ENCODE measurements at places on chromosomes 3 and 15. TPM values are rescaled to one million over a fixed set of nuclear protein-coding genes. Genes with fewer than 3 reads are reported as not detected.
A peak's percentile ranks its signal among the peaks of the same experiment; 100 is the strongest.

GRCh38 chr3:84904816-84905555 is 53.8 kb upstream of the CADM2 start:
- DNase-seq = peak; percentile 56

DNA sequence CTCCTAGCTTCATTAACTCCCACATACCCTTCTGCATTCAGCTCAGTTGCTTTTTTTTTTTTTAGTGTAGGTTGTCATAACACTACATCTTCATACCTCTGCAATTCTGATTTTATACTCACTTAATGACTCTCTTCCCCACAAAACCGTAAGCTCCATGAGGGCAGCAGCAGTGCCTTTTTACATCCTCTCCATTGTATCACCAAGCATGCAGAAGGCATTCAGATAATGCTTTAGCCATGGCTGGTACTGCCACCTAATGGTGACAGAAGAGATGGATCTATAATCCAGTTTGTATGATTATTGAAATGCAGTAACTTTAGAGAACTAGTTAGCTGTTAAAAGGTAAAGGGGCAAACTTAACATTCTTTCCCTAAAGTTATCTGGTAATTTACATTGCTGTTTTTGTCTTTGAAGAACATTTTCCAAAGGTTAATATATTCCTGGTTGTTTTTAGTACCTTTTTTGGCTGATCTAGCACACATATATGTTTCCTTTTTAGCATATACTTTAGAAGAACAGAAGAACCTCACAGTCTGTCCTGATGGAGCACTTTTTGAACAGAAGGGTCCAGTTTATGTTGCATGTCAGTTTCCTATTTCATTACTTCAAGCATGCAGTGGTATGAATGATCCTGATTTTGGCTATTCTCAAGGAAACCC is 36.8 kb downstream of the ATP1B3 start:
- DNase-seq = no peak

GRCh38 chr3:13546667-13547171 is 2.2 kb upstream of the FBLN2 start:
- DNase-seq = no peak

GRCh38 chr3:38005076-38006020 is 14.8 kb downstream of the VILL start:
- DNase-seq = no peak

DNA sequence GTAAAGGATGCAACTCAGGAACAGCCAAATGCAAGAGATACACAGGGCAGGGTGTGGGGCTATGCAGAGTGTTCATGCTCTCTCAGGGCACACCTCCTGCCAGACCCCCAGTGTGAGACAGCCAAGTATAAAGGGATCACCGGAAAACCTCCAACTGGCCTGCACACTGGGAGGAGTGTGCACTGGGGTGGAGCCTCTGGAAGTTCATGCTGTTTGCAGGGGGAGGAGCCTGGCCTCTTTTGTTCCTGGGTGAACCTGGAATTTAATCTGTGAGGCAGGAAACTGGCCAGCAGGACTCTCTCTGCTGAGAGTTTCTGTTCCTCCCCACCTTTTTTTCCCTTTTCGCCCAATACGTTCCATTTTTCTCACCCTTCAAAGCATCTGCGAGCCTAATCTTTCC is 204.1 kb downstream of the WNT5A start:
- peak; percentile 53 for DNase-seq

DNA sequence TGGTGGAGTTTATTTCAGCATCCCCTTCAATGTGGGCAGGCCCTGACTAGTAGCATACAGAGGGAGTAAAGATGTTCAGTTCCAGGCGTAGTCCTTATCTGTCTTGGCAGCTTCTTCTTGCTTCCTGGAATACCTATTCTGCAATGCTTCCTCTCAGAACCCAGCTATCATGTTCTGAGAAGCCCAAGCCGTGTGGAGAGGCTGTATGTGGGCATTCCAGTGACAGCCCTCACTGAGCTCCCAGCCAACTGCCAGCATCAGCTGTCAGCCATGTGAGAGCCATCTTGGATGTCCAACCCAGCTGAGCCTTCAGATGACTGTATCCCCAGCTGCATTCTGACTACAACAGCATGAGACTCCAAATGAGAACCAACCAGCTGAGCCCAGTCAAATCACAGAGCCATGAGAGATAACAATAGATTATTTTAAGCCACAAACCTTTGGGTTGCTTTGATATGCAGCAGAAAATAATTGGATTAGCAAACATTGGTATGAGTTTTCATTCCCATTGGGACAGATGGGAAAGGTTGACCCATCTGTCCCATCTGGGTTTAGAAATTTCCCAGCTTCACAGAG is 8.4 kb upstream of the CMTM7 start:
- no peak for DNase-seq

DNA sequence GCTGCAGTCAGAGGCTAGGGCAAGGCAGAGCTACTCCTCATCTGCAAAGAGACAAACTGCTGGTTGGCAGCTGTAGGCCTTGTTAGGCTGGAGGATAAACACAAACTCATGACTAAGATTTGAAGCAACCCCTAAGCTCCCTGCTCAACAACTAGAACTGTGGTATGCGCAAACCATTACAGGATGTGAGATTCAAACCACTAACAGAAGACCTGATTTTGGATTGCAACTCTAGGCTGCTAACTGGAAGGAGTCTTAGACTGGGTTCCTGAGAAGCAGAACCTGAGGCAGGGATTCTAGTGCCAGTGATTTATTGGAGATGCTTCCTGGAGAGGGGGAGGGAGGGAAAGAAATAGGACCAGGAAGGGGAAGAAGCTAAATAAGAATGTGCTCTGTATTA is 22.5 kb downstream of the CCR4 start:
- no peak for DNase-seq

GRCh38 chr3:173037840-173038483 is 103.1 kb downstream of the SPATA16 start:
- DNase-seq = no peak

DNA sequence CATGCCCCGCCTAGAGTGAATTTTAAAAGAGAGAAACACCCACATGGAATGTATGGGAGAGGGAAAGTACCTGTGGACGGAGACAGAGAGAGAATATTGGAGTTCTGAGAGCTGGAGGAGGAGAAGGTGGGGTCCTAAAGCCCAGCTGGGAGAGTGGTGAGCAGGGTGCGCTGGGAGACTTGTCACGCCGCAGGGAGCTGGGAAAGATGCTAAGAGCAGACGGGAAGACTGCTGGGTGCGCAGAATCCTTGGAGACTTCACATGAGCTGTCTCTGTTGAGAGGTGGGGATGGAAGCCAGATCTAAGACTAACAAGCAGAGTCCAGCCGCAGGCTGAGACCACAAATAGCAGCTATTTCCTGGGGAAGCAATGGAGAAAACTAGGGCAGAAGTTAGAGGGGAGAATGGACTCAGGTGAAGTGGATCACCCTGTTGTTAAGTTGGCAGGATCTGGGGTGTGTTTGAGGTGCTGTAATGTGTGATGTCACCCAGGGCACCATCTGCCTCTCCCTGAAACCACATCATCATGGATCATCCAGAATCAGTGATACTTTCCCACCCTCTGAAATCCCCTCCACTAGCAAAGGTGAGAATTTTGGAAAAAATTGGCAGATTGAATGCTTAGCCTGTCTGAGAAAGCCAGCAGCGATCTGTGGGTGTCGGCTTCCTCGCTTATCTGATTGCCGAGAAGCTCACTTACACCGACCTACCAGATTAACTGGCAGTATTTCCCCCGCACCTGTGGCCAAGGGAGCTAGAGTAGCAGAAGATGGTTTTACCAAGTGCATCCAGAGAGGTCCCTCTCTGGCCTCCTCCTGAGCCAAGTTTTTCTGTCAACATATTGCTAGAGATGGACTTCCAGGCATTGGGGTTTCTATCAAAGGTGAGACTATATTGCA is 174.8 kb upstream of the BHLHE40 start:
- DNase-seq = no peak

GRCh38 chr15:90895571-90896117 is 7.5 kb upstream of the MAN2A2 start:
- DNase-seq = no peak

DNA sequence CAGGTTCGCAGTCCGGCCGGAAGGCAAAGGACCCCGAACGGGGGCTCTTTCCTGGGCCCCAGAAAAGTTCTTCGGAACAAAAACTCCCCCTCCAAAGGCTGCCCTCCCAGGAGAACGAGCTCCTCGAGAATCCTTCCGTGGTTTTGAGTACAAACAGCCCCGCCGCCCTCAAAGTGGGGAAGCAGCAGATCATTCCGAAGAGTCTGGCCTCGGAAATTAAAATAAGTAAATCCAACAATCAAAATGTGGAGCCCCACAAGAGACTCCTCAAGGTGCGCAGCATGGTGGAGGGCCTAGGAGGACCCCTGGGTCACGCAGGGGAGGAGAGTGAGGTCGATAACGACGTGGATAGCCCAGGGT is 1.3 kb downstream of the ARHGEF26 start:
- no peak for DNase-seq

GRCh38 chr3:39936848-39937247 is 127.4 kb downstream of the MYRIP start:
- DNase-seq = no peak

DNA sequence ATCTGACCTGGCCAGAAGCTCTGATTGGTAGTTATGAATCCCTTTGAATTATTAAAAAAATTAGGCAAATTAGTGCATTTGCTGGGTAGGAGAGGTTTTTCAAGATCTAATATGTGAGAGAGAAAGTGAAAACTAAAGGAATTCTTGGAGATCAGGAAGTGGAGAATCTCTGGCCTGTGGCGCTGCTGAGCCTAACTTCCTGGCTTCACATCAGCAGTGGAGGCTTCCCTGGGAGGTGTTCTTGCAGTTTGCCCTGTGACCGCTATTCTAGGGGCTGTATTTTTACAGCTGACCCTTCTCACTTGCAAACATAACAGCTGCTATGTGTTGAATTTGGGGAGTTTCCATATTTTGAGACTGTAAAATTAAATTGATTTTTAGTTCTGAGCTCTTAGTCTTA is 166.4 kb downstream of the ATG7 start:
- DNase-seq = no peak

GRCh38 chr3:40387001-40387894 is at the start of gene ENTPD3:
ENTPD3 (plus strand) TSS chr3:40387184; CDS start chr3:40388058, 874 bp downstream.
- peak; percentile 69 for DNase-seq

- DNase-seq = peak; percentile 4
Measured at GRCh38 chr3:194285024-194285849, 65.9 kb downstream of the CPN2 start.

GRCh38 chr3:174822320-174822719 is 36.8 kb upstream of the NAALADL2 start:
- no peak for DNase-seq

- no peak for DNase-seq
Measured at GRCh38 chr3:116087426-116087825, 357.9 kb downstream of the LSAMP start.

DNA sequence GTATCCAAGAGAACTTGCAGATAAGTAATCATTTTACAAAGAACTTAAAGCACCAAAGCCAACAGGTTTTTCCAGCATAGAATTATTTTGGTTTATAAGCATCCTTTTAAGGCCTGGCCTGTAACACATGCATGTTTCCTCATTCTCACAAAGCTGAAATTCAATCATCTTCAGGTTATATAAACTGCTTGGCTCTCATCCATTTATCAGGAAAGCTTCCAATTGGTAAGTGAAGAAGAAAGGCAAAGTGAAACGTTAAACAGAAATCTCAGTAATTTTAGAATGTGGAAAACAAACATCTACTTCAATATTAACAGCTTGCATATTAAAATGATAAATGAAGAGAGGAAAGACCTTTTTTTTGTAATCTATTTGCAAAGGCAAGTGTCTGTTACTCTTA is 1.6 kb downstream of the SERP1 start:
- no peak for DNase-seq

GRCh38 chr3:184466413-184466960 is 86.6 kb downstream of the CHRD start:
- no peak for DNase-seq

GRCh38 chr3:46662771-46663551 is 30.5 kb downstream of the ALS2CL start:
- DNase-seq = no peak

GRCh38 chr3:37181756-37182155 is 7.4 kb upstream of the LRRFIP2 start:
- no peak for DNase-seq

GRCh38 chr3:127157171-127157828 is 35.6 kb upstream of the PRR23E start:
- DNase-seq = no peak

DNA sequence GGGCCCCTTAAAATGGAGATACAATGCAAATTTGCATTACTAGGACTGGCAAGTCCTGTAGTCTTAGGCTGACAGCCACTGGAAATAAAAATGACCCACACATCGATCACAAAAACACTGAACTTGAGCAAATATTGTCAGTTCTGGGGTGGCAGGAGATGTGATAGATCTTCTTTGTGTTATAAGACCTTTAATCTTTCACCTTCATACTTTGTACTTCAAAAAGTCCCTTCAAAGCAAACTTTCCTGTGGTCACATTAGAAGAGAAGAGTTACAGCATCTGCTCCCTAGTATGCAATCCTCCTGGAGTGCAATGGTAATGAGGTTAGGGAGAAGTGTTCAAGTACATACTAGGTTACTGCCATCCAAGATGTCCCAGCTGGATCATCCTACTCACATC is 149.4 kb upstream of the KCNMB2 start:
- no peak for DNase-seq

GRCh38 chr15:79073336-79073735 is 17.2 kb downstream of the RASGRF1 start:
- DNase-seq = no peak

- DNase-seq = no peak
Measured at GRCh38 chr3:4030624-4031023, 231.4 kb downstream of the LRRN1 start.

GRCh38 chr3:64047787-64048186 is 24.5 kb upstream of the PSMD6 start:
- DNase-seq = no peak

- DNase-seq = no peak
Measured at GRCh38 chr3:135499426-135499825, 466.1 kb upstream of the PPP2R3A start.

DNA sequence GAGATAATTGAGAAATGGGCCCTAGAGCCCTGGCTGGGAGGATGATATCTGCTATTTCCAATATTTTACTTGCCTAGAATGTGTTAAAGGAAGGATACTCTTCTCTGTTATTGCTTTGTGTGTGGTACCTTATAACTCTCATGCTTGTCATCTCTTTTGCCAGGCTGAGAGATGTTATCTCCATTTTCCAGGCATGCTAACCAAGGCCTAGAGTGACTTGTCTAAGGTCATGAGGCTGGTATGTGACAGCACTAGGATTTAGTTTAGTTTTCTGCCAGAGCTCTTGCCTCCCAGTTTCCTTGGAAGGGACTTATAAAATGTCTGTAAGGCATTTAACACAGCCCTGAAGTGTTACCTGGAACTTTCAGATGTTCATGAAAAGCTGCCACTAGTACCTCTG is 1.4 kb downstream of the CLK3 start:
- DNase-seq = no peak

Gene GATM
- total RNA-seq = 10.1 TPM

Gene RAD18
- total RNA-seq = 22.9 TPM

Gene CA12
- total RNA-seq = 2.8 TPM

Gene SKOR1
- total RNA-seq = 0.11 TPM

Gene PLCB2
- 15.2 TPM for total RNA-seq

Gene SLC22A14
- total RNA-seq = not detected

Gene LYZL4
- total RNA-seq = not detected
